Jurkat, Clone E6-1 (cell line): ENCODE measurements at places on chromosomes 5 and 9.

DNA sequence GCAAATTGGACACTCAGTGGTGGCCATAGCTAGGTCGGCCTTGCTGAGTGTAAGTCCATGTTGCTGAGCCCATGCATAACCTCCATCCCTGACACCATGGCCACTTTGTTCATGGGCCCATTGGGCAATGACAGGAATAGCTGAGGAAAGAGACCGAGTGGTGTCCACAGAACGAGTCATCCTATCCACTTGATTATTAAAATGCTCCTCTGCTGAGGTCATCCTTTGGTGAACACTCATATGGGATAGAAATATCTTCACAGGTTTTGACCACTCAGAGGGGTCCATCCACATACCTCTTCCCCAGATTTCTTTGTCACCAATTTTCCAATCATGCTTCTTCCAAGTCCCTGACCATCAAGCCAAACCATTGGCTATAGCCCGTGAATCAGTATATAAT is 63.6 kb downstream of the PPIC start:
- no peak for DNase-seq

DNA sequence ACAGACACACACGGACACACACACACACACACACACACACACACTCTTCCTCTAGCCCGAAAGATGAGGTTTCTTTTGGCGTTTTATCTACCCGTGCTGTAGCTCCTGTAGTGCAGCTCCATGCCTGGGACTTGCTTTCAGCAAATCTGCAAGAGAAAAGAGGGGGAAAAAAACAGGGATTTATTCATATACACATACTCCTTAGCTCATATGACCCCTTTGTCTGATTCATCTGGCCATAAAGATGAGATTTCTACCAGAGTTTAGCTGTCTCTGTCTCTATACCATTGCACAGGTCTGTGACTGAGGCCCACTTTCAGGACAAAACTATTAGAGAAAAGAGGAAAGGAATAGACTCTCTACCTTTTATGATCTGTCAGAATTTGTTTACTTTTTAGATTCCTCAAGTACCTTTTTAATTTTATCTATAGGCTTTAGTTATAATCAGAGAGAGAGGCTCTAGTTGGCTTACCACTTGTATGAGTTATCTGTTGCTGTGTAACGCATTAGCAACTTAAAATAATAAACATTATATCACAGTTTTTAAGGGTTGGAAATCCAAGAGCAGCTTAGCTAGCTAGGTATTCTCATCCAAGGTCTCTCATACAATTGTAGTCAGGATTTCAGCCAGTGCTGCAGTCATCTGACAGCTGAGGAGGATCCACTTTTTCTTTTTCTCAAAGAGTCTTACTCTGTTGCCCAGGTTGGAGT is 14.7 kb downstream of the SNX2 start:
- DNase-seq = no peak

- no peak for DNase-seq
Measured at GRCh38 chr5:100446879-100447430, 88.2 kb upstream of the FAM174A start.

DNA sequence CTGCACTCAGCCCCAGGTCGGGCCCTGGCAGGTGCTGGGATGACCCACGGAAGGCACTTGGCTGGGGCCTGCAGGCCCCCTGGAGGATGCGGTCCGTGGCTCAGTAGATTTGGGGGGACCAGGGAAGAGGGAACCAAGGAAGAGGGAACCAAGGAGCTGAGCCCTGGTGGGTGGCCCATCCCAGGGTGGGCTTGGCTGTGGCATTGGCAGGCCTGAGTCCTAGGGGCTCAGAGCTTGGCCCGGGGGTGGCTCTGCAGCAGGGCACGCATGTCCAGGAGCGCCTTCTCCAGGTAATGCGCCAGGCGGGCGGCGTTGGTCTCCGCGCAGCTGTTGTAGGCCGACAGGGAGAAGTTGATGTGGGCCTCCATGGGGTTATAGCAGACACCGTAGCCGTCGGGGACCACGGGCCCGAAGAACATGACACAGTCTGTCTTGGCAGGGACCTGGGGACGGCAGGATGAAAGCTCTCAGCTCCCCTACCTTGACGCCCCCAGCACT is 14.3 kb downstream of the DOLPP1 start:
- no peak for DNase-seq

DNA sequence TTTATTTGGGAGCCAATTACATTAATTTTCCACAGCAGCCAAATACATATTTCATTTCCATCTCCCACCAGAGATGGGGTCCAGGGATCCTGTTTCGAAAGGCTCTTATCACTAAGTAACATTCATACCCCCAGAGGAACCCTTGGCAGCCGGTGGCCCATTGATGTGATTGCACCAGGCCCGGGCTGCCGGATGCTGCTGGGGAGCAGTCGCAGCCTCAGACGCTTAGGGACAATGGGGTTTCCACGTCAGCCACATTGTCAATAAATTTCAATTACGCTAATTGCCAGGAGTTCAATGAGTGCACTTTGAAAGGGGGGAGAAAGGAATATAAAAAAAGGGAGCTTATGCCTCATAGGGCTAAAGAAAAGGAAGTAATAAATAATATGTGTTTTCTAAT is 478.8 kb upstream of the ADAMTS16 start:
- no peak for DNase-seq

DNA sequence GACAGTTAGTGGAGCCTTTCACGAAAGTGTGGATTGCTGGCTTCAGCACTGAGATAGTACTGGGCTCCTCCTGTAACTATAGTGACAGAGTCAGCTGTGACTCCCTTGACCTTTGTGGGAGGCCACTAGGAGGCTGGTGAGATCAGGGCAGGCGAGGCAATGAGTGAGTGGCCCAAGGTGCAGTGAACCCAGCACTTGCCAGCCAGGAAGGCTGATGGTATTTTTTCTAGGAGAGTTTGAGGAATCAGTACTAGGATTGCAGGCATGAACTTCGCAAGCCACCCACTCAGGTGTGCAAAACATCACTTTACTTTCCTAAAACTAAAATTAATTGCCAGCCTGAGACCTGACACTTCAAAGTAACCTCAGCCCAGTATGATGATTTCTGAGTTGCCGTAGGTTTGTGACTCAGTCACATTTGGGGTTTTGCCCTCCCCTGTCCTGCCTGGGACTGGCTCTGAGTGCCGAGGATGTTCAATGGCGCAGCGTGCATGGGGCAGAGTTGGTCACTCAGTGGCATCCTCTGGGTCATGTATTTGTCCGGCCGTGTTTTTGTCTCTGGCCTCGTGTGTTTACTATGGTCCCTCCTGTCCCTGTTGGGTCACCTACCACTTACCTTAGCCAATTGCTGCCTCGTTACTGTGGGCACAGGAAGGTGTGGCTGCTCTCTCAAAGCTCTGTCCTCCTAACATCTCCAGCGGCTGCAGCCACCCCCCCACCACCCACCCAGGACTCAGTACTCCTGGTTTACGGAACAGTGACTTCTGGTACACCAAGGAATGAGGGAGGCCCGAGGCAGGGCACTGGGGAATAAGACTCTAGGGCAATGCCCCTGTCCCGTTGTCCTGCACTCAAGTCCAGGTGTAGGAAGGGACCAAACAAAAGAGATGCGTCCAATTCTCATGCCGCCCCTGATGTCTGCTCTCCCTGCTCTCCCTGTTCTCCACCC is 67.2 kb downstream of the IL31RA start:
- DNase-seq = no peak

GRCh38 chr5:74623748-74624408 is 16.6 kb downstream of the ENC1 start:
- DNase-seq = no peak
